ENCODE measurements at places on chromosomes 7 and 10.

GRCh38 chr10:35459449-35459847 is 123.1 kb downstream of the CCNY start:
- DNase-seq, result no peak

DNA sequence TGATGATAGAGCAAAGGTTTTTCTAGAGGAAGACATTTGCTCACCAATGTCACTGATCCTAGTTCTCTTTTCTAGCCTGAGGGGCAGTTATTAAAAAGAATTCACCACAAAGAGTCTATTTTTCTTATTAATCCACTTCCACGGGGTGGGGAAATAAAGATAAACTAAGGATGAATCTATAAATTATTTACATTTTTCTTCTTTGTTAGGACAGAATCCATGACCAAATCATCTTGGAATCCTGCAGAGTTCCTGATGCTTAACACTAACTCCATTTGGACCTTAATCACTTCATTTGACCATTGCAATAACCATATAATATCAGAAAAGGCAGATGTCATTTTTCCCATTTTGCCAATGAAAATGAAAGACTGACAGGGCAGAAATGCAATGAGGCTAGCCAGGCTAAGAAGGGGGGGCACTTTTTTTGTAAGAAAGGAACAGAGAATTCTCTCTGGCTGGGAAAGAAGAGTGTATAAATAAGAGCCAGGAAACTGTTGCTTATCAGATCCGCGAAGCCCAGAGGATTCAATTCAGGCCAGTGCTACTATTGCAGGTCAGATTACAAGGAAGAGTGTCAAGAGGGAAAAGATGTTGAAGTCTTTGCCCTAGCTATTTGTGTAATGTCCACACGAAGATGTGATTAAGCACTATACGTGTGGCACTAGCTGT is 433.2 kb downstream of the TNS3 start:
- DNase-seq, result no peak

GRCh38 chr10:71378336-71379117 is 18.2 kb upstream of the CDH23 start:
- DNase-seq, result no peak

- DNase-seq, result no peak
These were observed 230.4 kb downstream of the TNS3 start for GRCh38 chr7:47351233-47352154.

DNA sequence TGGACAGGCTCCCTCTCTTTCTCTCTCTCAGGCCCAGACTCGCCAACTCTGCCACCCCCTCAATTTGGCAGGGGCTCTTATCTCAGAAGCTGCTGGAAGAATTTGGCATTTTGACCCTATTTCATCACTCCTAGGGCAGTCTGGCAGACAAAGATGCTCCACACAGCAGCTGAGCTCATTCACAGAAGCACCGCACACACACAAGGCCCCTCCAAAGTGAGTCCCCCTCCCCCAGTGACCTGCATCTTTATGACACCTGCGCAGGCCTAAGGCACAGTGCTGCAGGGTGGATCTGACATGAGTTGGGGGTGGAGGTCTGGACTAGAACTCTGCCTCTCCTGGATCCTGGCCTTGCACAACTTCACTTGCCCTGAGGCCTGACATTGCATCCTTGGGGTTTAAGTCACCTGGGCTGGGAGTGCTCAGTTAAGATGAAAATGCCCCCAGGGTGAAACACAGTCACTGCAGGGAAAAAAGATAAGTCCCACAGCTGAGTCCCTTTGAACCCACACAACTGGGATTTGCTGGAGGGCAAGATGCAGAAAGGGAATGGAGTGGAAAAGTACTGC is 41.1 kb upstream of the DUSP5 start:
- no peak for DNase-seq

DNA sequence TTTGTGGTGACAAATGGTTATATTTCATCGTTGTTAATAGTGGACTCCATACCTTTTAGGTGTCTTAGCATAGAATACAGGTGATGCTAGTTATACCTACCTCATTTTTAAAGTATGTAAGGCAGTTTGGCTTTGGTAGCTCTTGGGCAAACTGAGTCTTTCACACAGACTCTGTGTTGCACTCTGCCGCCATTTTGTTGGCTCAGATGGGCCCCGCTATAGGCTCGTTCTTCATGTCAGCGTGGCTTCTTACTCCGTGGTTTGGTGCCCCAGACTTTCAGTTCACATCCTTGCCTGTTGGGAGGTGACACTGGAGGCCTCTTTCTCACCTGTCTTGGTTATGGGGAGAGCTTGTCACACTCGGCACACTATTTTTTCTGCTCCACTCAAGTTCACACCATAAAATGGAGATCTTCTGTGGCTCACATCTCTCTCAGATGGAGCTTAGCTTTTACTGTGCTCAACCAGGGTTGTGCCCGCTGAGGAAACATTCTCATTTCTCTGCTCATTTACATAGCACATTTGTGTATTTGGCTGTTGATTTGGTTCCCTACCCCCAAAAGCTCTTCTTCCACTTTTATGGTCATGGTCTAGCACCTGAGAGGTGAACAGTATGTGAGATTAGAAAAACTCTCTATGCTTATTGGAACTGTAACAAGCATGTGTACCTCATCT is 178.5 kb downstream of the ARID5B start:
- DNase-seq, result no peak

GRCh38 chr7:45191396-45191795 is 33.8 kb downstream of the RAMP3 start:
- DNase-seq, result no peak

DNA sequence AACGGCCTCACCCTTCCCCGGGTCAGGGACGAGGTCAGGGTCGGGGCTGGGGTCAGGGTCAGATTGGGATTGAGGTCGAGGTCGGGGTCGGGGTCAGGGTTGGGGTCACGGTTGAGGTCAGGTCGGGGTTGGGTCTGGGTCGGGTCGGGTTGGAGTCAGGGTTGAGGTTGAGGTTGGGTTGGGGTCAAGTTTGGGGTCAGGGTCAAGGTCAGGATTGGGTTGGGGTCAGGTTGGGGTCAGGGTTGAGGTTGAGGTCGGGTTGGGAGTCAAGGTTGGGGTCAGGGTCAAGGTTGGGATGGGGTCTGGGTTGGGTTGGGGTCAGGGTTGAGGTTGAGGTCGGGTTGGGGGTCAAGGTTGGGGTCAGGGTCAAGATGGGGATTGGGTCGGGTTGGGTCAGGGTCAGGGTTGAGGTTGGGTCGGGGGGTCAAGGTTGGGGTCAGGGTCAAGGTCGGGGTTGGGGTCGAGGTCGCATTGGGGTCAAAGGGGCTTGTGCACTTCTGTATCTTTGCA is 131.4 kb downstream of the VIPR2 start:
- no peak for DNase-seq

DNA sequence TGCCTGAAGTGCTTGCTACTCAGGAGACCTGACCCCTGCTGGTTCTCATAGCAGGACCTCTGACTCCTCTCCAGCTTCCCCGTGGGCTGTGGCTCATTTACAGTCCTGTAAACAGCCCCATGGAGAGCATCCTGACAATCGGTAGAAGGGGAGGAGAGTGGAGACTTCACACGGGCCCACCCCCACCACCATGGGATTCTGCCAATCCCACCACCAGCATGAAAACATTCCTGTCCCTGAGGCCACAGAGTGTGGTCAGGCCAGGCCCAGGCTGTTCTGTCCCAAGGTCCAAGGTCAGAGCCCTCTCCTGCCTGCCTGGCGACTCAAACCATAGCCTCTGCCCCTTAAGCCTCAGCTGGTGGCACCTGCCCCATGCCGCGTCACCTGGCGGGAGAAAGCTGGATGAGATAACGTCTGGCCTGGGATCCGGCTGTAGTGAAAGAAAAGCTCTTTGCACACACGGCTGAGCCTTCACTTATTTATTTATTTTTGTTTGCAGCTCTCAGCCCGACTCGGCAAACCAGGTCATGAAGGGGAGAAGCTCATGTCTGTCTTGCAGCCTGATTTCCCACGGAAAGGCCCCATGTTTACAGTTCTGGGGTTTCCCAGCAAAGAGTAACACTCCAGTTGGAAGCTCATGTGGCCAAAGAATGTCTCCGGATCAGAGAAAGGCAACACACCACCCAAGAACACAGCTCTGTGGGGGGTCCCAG is 293.6 kb upstream of the ZMIZ1 start:
- DNase-seq, result no peak

DNA sequence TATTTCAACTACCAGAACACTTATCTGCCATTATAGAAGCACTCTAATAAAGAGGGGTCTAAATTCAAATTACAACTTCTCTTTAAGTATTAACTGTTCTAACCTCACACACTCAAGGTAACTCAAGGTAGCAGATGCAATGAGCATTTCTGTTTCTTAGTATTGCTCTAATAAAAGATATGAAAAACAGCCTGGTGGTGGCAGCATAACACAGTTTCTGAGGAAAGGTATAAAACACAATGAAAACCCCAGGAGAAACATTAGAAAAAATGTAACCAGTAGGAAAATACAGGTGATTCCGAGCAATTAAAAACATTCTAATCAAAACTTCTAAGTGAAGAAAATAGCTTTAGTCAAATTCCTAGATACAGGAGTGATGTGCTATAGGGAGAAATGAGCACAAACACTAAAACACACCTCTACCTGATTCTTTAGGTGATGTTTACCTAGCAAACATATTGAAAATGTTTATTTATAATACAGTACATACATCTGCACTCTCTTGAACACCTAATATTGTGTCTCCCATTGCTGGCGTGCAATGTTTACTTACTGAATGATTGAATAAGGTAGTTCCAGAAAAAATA is 3.5 kb downstream of the MKRN1 start:
- DNase-seq, result no peak

DNA sequence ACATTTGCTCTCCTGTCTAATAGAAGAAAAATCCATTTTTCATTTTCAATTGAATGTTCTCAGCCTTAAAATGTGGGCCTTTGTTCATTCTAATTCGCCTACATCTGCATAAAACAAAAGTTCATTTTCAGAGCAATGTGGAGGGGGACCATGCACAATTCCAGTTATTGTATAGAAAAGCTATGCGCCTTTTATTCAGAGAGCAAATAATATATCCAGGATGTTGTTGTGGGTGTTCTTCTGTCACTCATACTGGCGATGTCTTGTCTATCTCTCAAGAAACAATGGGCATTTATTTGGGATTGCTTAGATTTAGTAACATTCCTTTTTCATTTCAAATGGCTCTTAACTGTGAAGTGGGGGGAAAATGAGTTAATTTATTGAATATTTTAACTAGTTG is 56.4 kb downstream of the KIF5B start:
- DNase-seq, result no peak

DNA sequence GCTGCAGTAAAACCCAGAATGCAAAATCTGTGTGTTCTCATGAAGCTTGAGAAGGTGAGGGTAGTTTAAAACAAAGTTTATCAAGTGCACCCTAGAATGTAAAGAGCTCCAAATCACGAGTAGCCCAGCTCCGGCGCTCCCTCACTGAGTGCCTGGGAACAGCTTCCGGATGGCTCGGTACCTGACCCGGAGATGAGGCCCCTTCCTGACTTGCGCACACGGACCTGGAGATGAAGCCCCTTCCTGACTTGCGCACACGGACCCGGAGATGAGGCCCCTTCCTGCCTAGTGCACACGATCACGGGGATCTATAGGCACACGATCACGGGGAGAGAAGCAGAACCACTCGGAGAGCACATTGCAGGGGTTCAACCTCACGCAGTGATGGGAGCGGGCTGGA is 322.1 kb upstream of the RNF32 start:
- DNase-seq, result no peak

DNA sequence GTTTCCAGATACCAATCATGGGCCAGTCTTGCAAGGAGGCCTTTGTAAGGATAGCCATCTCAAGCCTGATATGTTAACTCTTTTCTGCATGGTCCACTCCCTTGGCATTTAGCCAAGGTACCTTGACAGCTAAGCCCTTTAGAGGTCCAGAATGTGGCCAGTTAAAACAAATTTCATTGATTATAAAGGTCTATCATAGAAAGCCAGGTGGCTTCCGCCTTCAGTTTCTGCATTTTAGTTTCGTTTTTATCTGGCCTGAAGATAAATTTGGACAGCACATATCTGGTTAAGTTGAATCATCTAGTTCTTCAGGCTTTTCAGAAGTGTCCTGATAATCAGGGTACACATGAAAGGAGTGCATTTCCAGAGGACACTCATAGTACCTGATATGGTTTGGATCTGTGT is 30.7 kb downstream of the ANKIB1 start:
- no peak for DNase-seq

GRCh38 chr10:78964952-78965633 is 103.7 kb upstream of the ZMIZ1 start:
- no peak for DNase-seq

GRCh38 chr10:101289541-101289940 is 60.3 kb upstream of the LBX1 start:
- no peak for DNase-seq

GRCh38 chr10:31606841-31607240 is 287.8 kb downstream of the ZEB1 start:
- no peak for DNase-seq

GRCh38 chr7:106418526-106418925 is 133.7 kb upstream of the NAMPT start:
- no peak for DNase-seq

DNA sequence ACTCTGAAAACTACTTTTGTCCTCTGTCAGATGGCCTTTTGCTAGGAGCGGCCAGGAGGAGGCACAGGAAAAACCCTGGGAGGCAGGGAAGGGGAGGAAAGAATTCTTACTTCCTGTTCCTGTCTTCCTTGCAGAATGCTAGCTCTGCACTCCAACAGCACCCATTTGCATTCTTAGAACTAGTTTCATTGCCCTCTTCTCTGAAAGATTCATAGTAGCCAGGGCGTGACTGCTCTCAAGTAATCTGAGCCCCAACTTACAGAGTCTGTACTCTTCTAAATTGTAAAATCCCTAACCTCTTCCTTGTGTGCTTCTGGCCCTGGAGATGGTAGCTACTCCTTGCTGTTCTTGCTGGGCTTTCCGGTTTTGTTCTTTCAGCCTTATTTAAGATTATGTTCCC is 75.3 kb upstream of the STEAP1 start:
- DNase-seq, result no peak

DNA sequence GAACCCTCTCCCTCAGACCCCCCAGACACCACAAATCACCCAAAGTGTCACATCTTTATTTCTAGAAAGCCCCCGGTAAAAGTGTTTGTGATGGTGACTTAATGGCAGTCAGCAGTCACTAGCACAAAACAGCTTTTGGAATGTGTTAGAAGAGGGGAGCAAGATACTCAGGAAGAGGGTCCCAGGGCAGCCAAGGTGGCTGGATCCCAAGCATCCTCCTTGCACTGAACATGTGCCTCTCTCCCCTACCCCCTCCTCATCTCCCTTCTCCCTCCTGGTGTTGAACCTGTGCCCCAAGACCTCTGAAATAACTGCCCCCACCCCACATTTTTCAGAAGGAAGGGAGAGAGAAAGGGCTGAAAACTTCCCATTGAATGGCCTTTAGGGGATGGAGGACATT is 37.8 kb upstream of the MXI1 start:
- DNase-seq, result no peak

GRCh38 chr7:138025215-138026186 is 23.6 kb upstream of the CREB3L2 start:
- no peak for DNase-seq

DNA sequence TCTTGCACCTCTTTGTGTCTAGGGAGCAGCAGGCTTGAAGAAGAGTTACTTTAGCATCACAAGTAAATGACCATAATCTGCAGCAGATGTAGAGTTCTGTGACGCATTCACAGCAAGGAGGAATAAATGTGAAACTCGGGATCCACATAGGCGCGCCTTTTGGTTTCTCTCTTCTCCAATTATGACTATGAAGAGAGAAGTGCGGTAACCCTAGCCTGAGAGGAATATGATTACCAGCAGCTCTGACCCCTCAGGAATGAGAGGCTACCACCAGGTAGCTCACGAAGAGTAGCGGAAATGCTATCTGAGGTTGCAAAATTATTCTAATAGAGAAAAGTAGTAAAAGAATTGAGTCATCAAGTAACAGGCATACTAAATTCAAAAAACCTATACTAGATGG is 25.2 kb upstream of the DMTF1 start:
- no peak for DNase-seq

- no peak for DNase-seq
These were observed 19.6 kb downstream of the SGMS1 start for GRCh38 chr10:50604049-50604640.

All from BJ (cell line).